Neuronal stem cell (in vitro differentiated cells): ENCODE measurements at places on chromosomes 2 and 18.

DNA sequence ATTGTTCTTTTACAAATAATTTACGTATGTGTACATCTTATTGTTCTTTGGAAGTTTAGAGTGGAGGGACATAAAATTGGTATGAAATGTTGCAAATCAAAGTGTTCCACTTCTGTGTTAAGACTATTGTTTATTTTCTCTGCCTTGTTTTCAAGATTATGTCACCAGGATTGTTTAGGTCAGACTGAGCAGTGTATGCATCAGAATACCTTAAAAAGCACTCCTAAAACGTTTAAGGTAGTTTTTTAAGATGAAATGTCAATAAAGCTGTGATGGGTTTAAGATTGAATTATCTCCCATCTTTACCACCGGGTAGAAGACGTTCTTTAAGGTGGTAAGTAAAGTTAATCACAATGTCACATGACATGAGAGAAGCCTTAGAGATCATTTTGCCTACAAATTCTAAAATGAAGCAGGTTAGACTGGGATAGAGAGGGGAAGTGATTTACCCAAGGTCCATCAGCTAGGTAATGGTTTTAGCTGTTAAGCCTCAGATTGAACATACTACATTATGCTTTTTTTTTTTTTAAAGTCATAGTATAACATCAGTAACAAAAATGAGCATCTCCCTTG lies 10.6 kb downstream of the VAPA start:
- DNase-seq = no peak

GRCh38 chr2:216392945-216393840 lies 19.1 kb upstream of the SMARCAL1 start:
- no peak for DNase-seq

GRCh38 chr2:141362311-141362710 lies 768.5 kb downstream of the LRP1B start:
- DNase-seq = no peak

DNA sequence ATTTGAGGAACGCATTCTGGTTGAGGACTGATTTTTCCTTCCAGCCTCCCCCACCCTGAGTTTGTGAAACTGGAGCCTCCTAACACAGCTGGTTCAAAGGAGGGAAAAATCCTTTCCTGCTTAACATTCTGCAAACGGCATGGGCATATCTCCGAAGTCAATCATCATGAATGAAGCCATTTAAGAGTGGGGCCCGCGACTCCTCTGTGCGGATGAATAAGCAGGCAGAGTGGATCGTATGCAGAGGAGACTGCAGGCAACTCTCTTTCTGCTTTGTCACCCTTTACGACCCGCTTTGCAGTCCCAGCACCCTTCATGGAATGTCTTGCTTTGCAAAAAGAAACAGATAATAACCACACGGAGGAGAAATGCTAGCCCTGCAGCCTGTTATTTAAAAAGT lies 305.2 kb downstream of the CLIP4 start:
- DNase-seq = no peak

DNA sequence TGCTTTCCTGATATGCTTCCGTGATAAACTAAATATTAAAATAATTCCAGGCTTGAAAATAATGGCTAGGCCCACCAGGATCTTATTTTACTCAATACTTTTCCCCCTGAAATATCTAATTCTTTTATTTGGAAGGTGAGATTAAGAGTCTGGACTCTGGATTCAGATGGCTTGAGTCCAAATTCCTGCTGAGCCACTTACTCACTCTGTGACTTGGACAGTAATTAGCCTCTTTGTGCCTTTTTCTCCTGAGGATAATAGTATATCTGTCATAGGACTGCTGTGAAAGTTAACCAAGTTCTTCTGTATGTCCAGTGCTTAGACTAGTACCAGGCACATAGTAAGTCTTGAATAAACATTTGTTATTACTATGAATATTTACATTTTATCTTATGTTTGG lies 127.3 kb upstream of the ERBB4 start:
- no peak for DNase-seq

DNA sequence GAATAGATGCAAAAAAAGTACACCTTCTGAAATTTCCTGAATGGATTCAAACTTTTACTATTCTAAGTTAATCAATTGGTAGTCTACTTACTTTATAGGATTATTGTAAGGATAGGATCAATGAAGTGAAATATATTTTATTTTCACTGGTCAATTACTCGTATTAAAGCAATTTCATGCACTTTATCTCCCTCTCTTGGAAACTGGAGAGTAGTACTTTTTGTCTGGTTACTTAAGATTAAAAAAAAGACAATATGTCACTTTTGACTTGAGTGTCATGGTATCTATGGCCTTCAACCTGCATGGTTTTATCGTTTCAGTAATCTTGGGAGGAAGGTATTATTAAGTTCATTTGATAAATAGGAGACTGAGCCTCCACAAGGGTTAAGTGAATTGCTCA lies 1.0 kb upstream of the KYNU start:
- DNase-seq = no peak

GRCh38 chr2:144711084-144711483 lies 191.2 kb upstream of the ZEB2 start:
- DNase-seq = no peak

GRCh38 chr2:137454886-137455285 lies 509.4 kb upstream of the HNMT start:
- no peak for DNase-seq

- no peak for DNase-seq
These were observed 5.1 kb upstream of the TWSG1 start for GRCh38 chr18:9329471-9329870.
